ENCODE measurements at places on chromosomes 1 and 21. TPM values are rescaled to one million over a fixed set of nuclear protein-coding genes. Genes with fewer than 3 reads are reported as not detected.

The LORICRIN gene
- total RNA-seq: not detected

The LCE2C gene
- not detected for total RNA-seq

The CLDN8 gene
- total RNA-seq: not detected

The ZNF648 gene
- 0.81 TPM for total RNA-seq

- DNase-seq: no peak
These were observed 20.5 kb downstream of the WNT2B start for GRCh38 chr1:112529301-112529700.

- DNase-seq: peak; percentile 11
These were observed 665 bp downstream of the DAB1 start for GRCh38 chr1:57423135-57423655.

GRCh38 chr1:58919959-58920321, 136.1 kb upstream of the JUN start:
- DNase-seq: no peak

Measured in progenitor cell of endocrine pancreas (in vitro differentiated cells).